ENCODE measurements at places on chromosomes 7 and 10.

DNA sequence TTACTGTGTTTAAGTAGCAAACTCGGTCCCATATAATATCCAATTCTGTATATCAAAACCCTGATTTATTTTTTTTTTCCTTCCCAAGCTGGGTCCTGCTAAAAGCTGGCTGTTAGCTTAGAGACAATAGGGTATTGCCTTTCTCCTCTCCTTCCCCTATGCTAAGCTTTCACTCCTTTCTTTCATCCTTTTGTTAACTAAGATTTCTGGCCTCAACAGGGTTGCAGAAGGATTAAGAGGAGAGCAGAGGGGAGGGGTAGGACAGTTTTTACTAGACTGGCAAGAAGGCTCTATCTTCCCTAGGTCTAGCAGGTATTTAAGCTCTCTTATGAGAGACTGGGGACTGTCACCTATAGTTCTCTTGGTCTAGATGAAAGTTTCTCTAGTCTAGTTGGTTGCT, 229.2 kb downstream of the KCND2 start:
- no peak for ATAC-seq

- ATAC-seq: peak; percentile 84
Observed at GRCh38 chr10:88707429-88708155, 1.5 kb downstream of the LIPK start.

GRCh38 chr10:70115948-70116682, 16.5 kb downstream of the AIFM2 start:
- peak; percentile 51 for ATAC-seq

- no peak for ATAC-seq
Observed at GRCh38 chr7:95725205-95725604, 47.1 kb upstream of the DYNC1I1 start.

- no peak for ATAC-seq
Observed at GRCh38 chr7:128120976-128121490, 89.8 kb upstream of the LRRC4 start.

GRCh38 chr7:3106361-3106826, 62.7 kb upstream of the CARD11 start:
- no peak for ATAC-seq

DNA sequence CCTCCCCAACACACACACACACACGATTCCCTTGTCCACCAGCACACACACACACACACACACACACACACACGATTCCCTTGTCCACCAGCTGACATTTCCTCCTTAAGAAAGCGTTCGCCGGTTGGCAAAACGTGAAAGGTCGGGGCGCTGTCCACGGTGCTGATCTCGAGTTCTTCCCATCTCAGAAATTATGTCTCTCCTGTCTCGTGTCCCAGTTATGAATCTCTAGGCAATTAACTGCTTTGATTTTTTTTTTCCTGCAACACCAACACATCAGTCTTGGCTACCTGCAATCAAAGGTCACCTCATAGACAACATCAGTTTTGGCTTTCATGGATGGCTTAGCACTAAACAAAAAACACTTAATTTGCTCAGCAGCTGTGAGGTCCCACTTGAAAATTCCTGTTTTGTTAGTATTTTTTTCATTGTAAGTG, 1.9 kb downstream of the INA start:
- ATAC-seq: no peak

GRCh38 chr7:1064581-1064980, 20.2 kb downstream of the GPR146 start:
- no peak for ATAC-seq

GRCh38 chr7:142873281-142873784, 12.2 kb downstream of the TRPV6 start:
- ATAC-seq: peak; percentile 30

DNA sequence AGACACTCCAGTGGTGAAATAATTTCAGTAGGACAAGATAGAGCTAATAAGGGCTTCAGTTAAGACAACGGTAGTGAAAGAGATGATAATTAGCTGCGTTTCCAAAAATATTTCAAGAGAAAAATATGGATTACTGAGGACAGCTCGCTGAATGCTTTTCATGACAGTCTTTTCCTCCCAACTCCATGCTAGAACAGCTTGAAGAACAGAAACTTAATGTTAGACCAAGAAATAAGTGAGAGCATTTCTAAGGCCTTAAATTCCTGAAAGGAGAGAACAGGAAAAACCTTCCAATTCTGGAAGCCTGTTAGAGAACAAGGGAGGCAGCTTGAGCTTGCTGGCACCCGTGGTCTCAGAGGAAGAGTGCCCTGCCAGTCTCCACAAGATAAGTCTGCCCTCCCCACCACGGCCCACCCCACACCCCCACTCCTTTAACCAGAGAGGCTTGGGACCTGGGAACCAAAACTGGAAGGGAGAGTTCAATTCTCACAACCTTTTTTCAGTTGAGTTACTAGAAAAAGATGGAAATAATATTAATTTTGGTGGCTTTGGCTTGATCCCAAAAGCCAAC, 1148.0 kb upstream of the CELF2 start:
- no peak for ATAC-seq

DNA sequence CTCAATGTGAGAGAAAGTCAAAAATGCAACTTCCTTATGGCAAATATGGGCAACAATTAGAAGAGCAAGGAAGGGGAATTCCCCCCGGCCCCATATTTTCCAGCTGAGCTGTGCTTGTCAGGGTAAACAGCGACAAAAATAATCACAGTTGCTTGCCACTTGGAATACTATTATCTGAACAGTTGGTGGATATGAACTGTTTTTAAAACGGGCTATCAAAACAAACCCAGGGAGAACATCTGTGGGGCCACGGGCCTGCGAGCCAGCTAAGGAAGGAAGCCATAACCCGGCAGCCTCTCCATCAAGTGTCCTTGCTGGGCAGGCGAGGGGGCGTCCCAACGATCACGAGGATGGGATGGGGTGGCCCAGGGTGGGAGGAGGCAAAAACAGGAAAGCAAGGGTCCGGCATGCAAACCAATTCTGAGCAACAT, 228.4 kb downstream of the ARHGAP12 start:
- ATAC-seq: no peak

GRCh38 chr10:13969118-13969791, 361.5 kb downstream of the FRMD4A start:
- ATAC-seq: peak; percentile 99

GRCh38 chr7:38147005-38147404, 31.0 kb upstream of the STARD3NL start:
- no peak for ATAC-seq

- ATAC-seq: no peak
Observed at GRCh38 chr10:77609781-77610272, 27.8 kb downstream of the KCNMA1 start.

DNA sequence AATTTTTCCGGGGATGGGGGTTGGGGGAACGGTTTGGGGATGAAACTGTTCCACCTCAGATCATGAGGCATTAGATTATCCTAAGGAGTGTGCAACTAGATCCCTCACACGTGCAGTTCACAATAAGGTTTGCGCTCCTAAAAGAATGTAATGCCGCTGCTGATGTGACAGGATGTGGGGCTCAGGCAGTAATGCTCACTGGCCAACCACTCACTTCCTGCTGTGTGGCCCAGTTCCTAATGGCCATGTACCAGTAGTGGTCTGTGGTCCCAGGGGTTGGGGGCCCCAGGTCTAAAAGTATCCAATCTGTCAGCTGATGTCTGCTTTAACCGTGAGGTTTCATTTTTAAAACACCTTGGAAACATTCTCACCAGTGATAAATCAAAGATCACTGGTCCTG, 2.2 kb downstream of the STN1 start:
- ATAC-seq: no peak

DNA sequence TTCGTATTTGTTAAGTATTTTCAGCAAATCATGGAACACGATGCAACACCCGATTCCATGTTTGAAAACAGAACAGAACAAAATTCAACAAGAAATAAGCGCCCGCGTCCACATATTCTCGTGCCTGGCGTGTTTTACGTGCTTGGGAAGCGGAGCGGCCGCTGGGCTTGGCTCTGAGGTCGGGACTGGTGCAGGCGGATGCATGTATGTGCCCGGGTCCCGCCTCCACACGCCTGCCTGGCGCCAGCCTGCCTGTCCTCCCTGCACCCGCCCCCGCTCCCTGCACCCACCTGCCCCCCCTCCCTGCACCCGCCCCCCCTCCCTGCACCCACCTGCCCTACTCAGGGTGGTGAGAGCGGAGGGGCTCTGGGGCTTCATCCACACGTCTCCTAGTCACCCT, 454.5 kb downstream of the DNAJB6 start:
- ATAC-seq: no peak

- ATAC-seq: no peak
Observed at GRCh38 chr7:44213877-44214388, 13.2 kb downstream of the YKT6 start.

DNA sequence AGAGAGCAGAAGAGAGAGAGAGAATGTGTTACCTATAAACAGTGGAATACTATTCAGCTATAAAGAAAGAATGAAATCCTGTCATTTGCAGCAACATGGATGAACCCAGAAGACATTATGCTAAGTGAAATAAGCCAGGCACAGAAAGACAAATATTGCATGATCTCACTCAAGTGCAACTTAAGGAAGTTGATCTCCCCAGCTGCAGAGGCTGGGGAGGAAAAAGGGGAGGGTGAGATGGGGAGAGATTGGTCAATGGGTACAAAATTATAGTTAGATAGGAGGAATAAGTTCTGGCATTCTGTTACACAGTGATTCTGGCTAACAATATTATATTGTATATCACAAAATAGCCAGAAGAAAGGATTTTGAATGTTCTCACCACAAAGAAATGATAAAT, 11.2 kb upstream of the JAZF1 start:
- ATAC-seq: no peak

DNA sequence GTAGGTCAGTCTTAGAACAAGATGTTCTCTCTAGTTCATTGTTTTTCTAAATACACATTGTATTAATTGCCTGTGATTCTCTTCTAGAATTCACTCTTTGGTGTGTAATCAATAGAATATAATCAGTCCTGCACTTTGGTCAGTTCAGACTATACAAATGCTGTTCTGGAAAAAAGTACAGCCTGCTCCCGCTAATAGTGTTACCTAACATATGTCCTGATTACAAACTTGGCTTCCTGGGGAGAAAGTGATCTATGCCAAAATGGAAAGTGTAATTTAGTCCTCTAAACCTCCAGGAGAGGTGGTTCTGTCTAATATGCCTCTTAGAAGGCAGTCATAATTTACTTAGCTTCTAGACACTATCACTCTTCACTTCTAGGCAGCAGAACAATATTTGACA, 215.5 kb downstream of the SEMA3D start:
- no peak for ATAC-seq

DNA sequence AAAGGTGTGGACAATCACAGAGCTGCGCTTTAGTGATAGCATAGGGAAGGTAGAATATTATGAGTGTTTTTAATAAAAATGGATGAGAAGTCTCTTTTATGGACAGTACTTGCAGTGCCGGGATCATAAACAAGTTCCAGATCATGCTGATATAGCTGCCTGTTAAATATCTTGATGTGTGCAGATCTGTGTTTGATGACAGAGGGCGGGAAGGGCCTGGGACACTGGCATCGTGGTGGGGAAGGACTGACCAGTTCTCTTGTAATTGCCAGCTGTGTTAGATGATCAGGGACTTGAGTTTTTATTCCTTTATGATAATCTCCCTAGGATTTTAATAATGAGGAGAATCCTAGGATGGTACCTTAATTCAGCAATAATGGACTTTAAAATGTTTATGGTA, 14.6 kb downstream of the SND1 start:
- ATAC-seq: no peak

DNA sequence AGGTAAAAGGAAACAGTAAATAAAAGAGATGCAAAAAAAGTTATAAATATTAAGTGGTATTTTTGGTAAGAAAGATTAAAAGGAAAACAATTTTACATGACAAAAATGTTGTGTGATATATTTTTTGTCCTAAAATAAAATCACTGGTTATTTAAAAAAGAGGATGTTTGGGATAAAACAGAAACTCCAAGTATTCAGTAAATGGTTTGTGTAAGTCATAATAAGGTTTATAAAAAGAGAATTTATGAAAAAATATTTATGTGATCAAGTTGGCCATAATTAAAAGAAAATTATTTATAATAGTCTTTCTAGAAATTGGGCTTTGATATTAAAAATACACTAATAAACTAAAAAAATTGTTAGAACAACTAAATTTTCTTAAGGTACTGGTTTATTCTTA, 38.2 kb upstream of the FIGNL1 start:
- ATAC-seq: no peak

- ATAC-seq: peak; percentile 25
Observed at GRCh38 chr7:150390205-150390604, 11.1 kb downstream of the ZNF775 start.

Measured in esophagus mucosa (tissue), 1 donor.